ENCODE measurements at places on chromosomes 13 and 19.
A peak's percentile ranks its signal among the peaks of the same experiment; 100 is the strongest.

GRCh38 chr13:47796816-47797215 is 204.3 kb downstream of the SUCLA2 start:
- DNase-seq = peak; percentile 7

DNA sequence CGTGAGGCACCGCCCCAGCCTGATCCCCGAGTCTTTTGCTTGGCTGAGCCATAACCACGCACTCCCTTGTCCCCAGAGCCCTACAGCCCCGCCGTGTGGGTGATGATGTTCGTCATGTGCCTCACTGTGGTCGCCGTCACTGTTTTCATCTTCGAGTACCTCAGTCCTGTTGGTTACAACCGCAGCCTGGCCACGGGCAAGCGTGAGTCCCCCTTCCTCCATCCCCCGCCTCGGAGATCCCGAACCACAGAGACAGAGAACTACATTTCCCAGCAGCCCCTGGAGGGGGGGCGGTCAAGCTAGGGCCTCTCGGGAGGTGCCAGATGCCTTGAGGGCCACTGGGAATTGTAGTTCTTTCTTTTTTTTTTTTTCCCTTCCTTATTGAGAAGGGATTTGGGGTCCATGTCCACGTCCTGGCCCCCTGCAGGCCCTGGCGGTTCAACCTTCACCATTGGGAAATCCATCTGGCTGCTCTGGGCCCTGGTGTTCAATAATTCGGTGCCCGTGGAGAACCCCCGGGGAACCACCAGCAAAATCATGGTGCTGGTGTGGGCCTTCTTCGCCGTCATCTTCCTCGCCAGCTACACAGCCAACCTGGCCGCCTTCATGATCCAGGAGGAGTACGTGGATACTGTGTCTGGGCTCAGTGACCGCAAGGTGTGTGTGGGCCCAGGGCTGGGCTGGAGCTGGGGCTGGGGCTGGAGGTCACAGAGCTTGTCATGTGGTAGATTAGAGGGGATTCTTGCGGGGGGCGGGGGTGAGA is 25.9 kb downstream of the GRIN2D start:
- peak; percentile 96 for DNase-seq

DNA sequence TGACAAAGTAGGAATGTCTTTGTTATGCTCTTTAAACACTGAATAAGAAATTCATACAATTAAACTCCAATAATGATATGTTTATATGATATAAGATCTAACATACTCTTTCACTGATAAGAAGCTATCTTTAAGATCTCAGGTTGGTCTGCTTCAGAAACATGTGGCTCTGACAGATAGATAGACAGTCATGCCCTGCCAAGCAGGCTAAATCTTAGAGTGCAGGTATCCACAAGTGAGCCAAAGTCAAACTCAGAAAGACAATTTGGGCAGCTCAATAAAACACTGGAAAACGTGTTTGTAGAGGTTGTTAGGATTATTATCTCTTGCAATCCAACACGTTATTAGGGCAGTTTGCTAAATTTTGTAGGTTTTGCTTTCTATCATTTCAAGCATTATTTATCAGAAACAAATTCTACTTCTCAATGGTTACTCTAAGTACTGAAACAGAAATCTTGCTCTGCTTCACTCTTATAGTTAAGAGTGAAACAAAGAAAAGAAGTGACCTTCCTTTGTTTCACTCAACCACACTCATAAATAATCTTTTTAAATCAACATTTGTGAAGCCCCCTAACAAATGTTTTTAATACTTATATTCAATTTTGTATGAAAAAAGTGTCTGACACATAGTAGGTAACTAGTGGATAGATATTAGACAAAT is 1255.6 kb downstream of the DIAPH3 start:
- no peak for DNase-seq

- DNase-seq = peak; percentile 22
Observed at GRCh38 chr13:32024750-32025149, 6.8 kb upstream of the FRY start.

GRCh38 chr19:12287958-12288500 is 6.7 kb downstream of the ZNF44 start:
- DNase-seq = no peak

GRCh38 chr13:110168999-110169933 is 137.7 kb downstream of the COL4A1 start:
- no peak for DNase-seq

- DNase-seq = peak; percentile 97
Observed at GRCh38 chr19:38929929-38930775, at the start of gene SARS2. TSS of gene SARS2 (minus strand) at chr19:38930763. CDS start at chr19:38930736, 27 bp downstream.

GRCh38 chr13:114211446-114212157 is 23.1 kb upstream of the CDC16 start:
- no peak for DNase-seq

DNA sequence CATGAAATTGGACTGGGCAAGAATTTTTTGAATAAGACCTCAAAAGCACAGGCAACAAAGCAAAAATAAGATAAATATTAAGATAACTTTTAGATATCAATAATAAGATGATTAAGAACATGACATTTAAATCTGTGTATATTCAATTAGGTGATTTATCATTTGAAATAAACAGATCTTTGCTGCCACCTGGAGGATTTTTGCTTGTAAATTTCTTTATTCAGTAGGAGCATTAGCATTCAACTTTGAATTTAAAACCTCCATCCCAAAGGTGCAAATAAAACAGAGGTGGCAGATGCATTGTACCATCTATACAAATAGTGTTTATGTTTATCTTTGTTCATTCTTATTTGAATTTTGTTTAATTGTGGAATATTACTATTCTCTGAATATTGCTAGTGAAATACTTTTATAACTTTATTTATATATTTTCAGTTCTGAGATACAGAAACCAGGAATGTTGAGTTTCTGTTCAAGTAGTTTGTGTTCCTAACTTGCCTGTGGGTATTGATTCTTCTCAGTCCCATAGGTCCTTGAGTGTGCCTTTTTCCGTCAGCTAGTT is 20.9 kb downstream of the COG6 start:
- peak; percentile 77 for DNase-seq

DNA sequence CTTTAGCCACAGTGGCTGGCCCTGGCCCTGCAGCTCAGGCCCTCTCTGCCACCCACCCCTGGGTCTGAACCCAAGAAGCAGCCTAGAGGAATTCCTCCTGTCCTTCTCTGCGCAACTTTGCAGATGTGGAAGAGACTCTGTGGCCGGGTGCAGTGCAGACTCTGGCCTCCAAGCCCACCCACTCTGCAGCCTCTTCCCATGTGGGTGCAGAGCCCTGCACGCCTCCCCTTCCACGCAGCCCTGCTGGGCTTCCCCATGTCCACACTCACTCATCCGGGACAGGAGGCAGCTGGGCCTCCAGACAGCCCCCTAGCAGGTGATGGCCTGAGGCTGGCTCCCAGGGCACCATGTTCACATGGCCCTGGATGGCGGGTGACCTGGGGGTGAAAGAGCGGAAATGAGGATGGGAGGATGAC is 2.5 kb downstream of the TEX29 start:
- no peak for DNase-seq

DNA sequence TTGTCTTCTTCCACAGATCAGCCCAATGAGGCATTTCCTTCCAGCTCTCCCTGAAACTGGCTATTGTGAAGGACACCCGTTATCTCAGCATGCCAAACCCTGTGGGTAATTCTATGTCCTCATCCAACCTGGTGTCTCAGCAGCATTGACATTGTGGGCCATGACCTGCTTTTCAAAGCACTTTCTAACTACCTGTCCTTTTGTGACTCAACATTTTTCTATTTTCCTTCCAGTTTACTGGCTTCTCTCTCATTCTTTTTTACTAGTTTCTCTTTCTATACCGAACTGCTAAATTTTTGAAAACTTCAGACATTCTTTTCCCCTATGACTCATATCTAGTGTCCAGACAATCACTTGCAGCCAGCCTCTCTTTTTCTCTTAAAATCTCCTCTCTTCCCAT is 136.4 kb upstream of the HTR2A start:
- DNase-seq = no peak

- peak; percentile 72 for DNase-seq
Observed at GRCh38 chr19:11699931-11700794, 38.6 kb downstream of the ZNF823 start.

- DNase-seq = no peak
Observed at GRCh38 chr13:73228546-73228945, 169.7 kb downstream of the KLF5 start.

GRCh38 chr19:12374026-12374425 is 8.5 kb upstream of the ZNF442 start:
- DNase-seq = no peak

GRCh38 chr19:14615623-14616022 is 32.7 kb downstream of the CLEC17A start:
- DNase-seq = no peak
